ENCODE measurements at places on chromosomes 11 and 22.

DNA sequence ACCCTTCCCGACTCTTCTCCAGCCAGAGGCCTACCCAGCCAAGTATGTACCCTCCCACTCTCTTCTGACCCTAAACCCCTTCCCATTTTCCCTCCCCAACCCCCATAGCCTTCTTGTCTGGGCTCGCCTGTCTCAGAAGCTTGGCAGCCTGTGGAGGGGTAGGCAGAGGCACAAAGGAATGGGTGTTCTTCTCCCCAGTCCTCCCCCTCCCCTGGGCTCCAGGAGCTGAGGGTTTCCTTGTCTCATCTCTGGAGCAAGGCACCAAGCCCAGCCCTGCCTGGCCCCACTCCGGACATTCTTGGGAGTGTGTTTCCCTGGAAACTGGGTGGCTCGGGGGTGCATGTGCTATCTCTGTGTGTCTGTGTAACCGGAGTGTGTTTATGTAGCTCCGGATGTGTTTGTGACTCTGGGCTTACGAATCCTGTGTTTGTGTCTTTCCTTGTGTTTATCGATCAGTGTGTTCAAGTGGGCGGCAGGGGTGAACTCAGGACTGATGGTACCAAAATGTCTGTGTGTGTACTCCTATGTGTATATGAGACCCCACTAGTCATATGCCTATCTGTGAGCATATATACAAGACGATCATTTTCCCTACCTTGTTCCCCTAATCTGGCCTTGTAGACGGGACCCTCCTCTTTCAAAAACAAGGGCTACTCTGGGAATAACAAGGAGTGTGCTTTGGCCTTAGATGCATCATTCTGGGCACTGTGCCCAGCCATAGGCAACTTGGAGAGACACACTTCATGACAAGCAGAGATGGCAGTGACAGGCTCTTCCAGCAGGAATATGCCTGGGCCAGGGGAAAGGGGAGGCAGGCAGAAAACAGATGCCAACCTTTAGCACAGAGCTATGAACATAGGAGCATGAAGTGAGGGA lies 10.9 kb downstream of the PHLDB1 start:
- DNase-seq = no peak

GRCh38 chr11:15770798-15771414 lies 585.4 kb downstream of the SOX6 start:
- no peak for DNase-seq

GRCh38 chr22:50199251-50199721 lies 1.5 kb upstream of the SELENOO start:
- DNase-seq = no peak

DNA sequence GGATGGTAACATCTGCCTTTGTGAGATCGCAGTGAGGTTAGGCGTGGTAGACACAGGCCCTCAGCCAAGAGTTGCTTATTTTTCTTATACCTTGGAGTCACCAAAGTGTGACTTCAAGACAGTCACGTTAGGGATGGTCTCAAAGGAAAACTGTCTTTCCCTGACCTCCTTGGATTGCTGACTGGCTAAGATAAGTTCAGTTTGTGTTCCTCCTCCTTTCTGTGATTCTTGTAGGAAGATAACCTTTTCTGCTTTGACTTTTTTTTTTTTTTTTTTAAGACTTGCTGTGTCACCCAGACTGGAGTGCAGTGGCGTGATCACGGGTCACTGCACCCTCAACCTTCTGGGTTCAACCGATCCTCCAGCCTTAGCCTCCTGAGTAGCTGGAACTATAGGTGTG lies 23.1 kb downstream of the TAB1 start:
- DNase-seq = no peak

GRCh38 chr11:62150887-62151736 lies 27.3 kb downstream of the INCENP start:
- DNase-seq = no peak

DNA sequence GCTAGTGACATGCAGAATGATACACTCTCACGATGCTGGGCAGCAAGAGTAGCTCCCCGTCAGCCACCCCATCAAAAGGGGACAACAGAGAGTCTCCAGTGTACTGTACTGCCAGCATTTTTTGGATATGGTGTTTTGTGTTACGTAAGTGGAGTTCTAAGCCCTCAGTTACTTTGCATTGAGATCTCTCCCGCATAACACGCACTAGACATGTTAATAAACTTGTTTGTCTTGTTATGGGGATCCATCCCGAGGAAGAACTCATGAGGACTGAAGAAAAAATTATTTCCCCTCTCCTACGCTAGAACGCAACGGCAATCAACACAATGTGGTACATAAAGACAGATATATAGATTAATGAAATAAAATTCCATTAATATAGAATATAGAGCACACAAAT lies 24.2 kb downstream of the NCAPD3 start:
- no peak for DNase-seq
